Fibroblast of skin of right biceps (primary cell): ENCODE measurements at places on chromosomes 12 and 14.

GRCh38 chr12:54138219-54138618 is 50.6 kb downstream of the SMUG1 start:
- no peak for DNase-seq

GRCh38 chr14:66403183-66403582 is 83.0 kb upstream of the CCDC196 start:
- peak; percentile 22 for DNase-seq

DNA sequence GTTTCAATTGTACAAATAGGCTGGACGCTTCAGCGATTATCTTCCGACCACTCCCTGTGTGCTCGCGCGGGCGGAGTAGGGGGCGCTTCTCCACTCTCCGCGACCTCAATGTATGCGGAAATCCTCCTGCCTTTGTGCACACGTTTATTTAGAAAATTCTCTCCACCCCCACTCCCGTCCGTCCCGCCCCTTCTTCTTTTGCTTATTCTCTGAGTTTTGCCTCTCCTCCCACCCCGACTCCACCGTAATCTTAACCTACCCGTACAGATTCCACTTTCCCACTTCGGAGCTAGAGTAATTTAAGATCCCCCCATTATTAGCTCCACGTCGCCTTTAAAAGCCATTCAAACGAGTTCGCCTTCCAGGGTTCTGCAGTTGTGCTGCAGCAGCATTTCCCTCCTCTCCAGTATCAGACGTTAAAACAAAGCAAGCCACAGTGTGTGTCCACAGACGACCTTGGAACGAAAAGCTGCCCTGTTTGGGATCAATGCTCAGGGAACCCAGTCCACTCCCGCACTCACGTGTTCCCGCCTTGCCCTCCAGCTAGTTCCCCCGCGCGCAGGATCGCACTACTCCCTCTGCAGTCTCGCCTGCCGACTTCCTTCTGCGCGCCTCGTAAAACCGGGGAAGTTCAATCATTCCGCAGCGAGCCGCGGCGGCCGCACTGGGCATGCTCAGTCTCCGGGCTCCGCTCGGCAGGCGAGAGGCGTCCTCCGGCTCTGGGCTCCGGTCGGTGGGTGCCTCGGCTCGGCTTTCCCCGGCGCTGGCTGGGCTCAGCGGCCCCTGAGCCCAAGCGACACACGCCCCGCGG is at the start of gene ANO6:
Gene ANO6, plus strand, starts transcription at position 677 of the 811 bp plus-strand sequence. CDS start 227 bp downstream, outside the sequence.
- peak; percentile 89 for DNase-seq

- peak; percentile 62 for DNase-seq
Observed at GRCh38 chr12:92619730-92620684, 82.8 kb upstream of the PLEKHG7 start.

GRCh38 chr14:104486222-104486923 is 93.2 kb upstream of the C14orf180 start:
- no peak for DNase-seq

DNA sequence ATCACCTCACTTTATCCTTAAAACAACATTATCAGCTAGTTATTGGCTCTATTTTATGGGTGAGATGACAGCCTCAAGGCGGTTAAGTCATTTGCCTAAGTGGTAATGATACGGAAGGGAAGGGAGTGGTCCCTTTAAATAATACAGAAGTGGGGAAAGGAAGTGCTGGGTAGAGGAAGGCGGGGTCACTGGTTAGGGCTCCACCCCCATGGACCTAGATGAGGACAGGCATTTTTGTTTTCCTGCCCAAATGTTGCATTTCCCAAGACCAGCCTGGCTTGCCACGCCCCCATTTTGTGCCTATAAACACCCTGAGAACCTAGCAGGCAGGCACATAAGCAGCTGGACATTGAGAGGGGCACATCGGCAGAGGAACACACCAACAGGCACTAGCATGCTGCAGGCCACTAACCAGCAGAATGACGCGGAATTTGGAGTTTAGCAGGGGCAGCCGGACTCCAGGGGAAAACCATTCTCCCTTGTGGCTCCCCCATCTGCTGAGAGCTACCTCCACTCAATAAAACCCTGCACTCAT is 100.9 kb downstream of the EPS8 start:
- no peak for DNase-seq

DNA sequence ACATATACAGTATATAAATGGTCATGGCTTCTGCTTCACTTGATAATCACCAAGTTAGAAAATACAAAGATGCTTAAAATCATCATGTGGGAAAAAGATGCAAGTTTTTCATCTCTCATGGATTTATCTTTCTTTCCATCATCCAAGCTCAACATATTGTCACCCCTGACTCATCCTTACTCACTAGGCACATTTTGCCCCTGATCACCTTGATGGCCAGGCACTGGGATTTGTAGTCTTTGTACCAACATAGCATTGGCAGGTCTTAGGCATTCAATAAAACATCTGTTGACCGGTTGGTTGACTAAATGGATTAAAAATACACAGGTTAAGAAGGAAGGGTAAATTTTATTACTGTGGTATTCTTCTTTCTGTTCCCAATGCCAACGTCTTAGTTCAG is 28.1 kb downstream of the KLHDC2 start:
- no peak for DNase-seq

DNA sequence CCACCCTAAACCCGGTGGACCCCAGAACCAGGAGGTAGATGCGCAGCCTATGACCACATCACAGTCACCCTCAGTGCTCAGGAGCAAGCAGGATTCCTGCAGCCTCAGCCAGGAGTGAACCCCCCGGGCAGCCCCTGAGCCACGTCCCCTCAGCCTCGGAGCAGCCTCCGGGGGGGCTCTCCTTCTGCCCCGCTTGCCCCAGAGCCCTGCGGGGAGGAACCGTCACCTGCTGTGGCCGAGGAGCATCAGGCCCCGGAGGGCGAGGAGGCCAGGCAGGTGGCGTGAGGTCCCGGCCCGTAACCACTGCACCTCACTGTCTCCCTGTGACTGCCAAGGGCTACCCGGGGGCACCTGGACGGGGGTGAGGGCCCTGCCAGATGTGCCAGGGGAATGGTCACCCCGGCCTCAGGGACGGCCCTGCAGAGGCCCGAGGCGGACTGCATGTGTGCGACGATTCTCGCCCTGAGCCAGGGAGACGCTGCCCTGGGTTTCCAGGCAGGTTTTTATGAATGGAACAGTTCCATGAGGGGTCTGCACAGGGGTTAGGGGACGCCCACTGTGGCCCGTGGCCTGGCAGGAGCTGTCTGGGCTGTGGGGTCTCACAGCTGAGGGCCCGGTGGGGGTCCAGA is 58.6 kb downstream of the FBRSL1 start:
- no peak for DNase-seq

DNA sequence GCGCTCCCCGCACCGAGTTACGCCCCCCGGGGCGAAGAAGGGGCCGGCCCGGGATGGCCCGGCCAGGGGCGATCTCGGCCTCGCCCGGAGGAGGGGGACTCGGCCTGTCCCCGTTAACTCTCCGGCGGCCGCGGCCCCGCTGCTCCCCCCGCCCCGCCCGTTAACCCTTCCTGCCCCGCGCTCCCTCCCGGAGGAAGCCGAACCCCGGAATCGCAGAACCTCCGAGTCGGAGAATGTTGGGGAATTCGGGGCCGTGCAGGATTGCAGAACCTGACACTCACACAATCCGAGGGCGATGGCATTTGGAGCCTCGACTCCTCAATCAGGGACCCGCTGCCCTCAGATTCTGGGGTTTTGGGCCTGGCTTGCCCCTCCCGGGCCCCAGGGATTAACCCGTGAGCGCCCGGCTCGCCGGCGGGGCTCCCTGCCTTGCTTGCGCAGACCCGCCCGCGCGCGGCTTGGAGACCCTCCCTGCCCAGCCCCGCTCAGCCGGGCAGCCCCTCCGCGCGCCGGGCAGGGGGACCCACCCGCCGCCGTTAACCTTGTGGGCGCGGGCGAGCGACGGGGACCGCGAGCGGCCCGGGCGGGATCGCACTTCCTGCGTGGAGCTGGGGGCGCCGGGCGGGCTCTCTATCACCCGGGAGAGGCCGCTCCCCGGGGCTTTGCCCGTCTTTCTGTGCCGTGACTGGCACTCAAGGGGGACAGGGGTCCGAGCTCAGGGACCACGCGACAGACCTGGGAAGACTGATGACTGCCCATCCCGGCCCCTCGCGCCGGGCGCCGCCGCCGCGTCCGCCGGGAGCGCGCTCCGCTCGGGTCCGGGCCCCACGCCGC is 18.8 kb downstream of the BEGAIN start:
- no peak for DNase-seq

GRCh38 chr12:110165540-110166159 is 41.5 kb downstream of the IFT81 start:
- DNase-seq = no peak

DNA sequence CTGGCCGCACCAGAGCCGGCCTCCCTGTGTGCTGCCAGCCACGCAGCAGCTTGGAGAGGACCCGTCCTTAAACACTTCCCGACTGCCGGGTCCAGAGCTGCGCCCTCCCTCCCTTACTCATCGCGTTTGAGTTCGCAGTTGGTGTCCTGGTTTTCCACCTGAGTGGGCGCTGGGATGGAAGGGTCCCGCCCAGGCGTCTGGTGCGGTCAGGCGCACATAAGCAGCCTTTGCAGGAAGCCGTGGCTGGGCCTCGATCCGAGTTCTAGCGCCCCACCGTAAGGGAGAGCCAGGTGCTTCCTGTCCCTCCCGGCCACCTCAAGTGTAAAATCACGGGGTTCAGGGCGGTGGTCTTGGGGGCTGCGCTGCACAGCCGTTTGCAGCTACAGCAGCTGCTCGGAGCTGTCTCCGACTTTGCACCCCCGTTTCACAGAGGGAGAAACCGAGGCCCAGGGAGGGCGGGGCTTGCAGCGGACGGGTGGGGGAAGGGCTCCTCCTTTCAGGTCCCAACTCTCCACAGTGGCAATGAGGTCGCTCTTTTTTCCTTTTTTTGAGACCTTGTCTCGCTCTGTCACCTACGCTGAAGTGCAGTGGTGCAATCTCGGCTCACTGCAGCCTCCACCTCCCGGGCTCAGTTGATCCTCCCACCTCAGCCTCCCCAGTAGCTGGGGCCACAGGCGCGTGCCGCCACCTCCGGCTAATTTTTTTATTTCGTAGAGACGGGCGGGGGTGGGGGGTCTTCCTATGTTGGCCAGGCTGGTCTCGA is 51.3 kb downstream of the LRCOL1 start:
- no peak for DNase-seq

GRCh38 chr12:24643120-24644119 is 305.5 kb downstream of the BCAT1 start:
- DNase-seq = no peak

- no peak for DNase-seq
Observed at GRCh38 chr12:71688961-71689570, 3.2 kb downstream of the TMEM19 start.
